Stimulated activated CD8-positive, alpha-beta memory T cell treated with anti-CD3 and anti-CD28 coated beads, Interleukin-2, amount 100 ng/mL, for 1 hour (primary cell): ENCODE measurements at places on chromosomes 12 and 14.

DNA sequence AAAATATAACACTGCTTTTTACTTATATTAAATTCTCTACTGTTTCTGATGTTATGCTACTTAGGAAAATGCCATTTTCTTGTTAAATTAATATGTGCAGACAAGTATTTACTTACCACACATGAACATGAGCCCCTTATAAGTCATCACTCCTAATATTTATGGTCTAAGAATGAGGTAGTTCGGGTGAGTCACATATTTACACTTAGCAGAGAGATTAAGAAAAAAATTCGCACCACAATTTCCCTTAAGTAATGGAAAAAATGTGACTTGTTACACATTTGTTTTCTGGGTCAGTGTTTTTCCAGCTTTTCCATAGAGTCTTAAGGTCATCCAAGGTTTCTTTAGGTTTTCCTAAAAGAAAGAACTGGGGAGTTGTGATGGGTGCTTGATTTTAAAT lies 68.3 kb downstream of the RERG start:
- DNase-seq: no peak

DNA sequence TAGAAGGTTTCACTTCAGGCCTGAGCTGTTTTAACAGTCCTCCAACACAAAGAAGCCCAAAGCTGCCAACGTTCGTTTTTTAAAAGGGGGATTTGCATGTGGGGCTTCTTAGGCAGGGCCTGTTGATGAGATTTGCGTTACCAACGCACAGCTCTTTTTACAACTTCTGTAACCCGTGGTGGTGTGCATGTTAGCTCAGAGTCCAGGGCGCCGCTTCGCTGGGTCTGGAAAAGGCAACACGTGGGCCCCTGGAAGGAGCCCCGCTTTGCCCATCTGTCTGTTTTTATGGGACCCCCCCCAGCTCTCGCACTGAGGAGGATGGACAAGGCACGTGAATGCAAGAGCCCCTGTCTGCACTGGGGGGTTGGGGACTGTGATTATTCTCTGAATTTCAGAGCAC lies 84.0 kb downstream of the ESR2 start:
- DNase-seq: no peak

GRCh38 chr12:92446083-92446460 lies 256.7 kb upstream of the PLEKHG7 start:
- DNase-seq: no peak

- DNase-seq: no peak
These were observed 24.5 kb downstream of the FIGNL2 start for GRCh38 chr12:51823875-51824565.

- DNase-seq: no peak
These were observed 64.8 kb downstream of the DENND5B start for GRCh38 chr12:31526158-31526546.

DNA sequence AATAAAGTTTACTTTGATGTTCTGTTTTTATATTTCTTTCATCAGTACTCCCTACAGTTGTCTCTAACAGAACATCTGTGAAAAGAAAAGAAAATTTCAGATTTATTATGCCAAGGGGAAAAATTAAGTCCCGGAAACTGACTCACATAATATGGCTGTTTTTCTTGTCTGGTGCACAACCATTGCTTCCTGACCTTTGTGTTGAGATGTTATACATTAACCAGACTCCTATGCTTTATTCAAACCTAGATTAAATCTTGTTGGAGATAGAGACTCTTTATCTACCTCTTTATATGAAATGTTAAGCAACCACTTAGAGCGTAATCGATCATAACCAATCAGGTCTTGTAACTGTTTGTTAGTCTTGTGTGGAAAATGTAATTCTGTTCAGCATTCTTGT lies 37.6 kb upstream of the BICD1 start:
- DNase-seq: no peak

- DNase-seq: no peak
These were observed 21.2 kb upstream of the FOXJ2 start for GRCh38 chr12:8011331-8011730.

GRCh38 chr14:60488175-60488574 lies 2.3 kb upstream of the C14orf39 start:
- DNase-seq: no peak

- DNase-seq: no peak
These were observed 216.2 kb upstream of the PDZRN4 start for GRCh38 chr12:40971911-40972310.

DNA sequence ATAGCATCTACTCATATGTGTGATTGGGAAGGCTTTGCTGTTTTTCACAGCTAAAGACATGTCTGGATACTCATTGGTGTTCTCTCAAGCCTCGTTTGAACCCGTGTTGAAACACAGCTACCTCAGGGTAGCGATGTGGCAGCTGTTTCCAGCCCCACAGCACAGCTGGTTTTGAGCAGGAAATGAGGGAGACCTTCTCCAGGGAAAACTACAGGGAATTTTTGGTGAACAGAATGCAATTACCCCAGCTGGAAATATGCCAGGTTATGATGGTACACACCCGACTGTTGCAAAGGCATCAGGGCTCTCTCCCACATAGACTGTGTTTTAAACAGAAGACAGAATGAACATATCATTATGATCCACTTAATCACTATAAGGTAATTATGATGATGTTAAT lies 828.9 kb downstream of the VRK1 start:
- DNase-seq: no peak

DNA sequence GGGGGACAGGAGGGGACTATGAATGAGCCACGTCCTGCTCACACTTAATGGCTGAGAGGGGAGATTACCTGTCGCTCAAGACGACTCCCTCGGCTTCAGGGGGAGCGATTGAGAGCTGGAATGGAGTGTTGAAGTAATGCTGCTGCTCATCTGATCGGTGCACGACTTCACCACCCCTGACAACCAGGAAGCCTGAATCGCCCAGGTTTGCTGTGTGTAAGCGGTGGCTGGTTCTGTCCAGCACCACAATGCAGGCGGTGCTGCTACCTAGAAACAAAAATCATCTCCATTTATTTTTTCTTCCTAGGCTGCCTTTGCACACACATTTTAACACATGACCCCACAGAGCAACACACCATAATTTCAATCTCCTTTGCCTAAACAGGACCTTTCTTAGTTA lies 37.3 kb downstream of the PPTC7 start:
- no peak for DNase-seq

GRCh38 chr14:21068521-21069387 lies 1.4 kb upstream of the ARHGEF40 start:
- peak; percentile 23 for DNase-seq

DNA sequence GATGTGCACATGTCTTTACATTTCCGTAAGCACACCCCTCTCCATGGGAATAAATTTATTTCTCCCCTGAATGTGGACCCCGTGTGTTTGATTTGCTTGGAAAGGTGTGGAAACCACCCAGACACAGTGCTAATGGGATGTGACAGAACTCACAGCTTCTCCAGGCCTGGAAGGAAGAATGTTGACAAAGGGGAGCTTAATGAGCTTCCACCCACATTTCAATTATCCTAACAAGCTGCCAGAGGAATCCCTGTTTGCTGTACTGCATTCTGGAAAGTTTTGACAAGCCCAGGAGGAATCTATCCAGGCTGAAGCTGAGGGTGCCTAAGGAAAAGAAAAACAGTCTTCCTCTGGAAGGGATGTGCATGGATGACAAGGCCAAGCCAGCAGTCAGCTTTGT lies 51.2 kb upstream of the CCDC60 start:
- DNase-seq: no peak

- DNase-seq: no peak
These were observed 1330.7 kb upstream of the TMEM132C start for GRCh38 chr12:126936181-126936851.

GRCh38 chr14:32011225-32011624 lies 65.9 kb upstream of the ARHGAP5 start:
- DNase-seq: no peak

DNA sequence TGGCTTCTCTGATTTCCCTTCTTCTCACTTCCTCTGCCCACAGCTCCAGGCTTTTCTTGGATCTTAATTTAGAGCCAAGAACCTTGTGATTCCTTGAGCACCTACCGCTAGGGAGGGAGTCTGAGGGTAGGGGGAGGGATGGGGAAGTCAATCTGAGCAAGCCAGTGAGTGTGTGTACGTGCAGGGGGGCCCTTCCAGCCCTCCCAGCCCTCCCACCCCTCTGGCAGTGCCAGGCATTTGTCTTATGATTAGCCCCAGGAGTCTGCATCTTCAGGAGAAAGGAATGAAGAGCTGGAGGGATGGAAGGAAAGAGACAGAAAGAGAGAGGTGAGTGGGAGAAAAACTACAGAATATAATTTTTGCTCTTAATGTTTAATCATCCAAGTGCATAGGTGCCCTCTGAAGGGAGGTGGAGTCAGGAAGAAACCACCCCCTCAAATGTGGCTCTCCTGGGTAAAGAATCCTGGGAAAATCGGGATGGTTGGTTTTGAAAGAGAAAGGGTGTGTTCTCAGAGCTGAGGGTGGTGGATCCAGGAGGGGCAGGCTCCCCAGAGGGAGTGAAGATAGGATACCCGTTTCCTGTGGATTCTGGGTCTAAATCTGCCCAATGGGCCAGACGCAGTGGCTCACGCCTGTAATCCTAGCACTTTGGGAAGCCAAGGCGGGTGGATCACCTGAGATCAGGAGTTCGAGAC lies 2.1 kb downstream of the PIANP start:
- no peak for DNase-seq

DNA sequence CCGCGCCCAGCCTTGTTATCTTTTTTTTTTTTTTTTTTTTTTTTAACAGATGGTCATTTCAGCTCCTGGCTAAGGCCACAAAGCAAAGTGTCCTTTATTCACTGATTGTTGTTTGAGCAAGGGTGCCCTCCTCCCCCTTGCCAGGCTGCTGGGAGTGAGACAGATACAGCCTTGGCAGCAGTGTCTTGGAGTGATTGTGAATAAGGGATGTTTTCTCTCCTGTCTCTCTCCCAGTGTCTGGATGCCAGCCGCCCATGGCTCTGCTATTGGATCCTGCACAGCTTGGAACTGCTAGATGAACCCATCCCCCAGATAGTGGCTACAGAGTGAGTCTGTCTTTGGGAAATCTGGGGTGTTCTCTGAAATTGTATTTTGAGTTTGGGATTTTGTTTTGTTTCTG lies 28.7 kb downstream of the FNTB start:
- no peak for DNase-seq

- no peak for DNase-seq
These were observed 447.5 kb downstream of the AACS start for GRCh38 chr12:125512541-125513298.

DNA sequence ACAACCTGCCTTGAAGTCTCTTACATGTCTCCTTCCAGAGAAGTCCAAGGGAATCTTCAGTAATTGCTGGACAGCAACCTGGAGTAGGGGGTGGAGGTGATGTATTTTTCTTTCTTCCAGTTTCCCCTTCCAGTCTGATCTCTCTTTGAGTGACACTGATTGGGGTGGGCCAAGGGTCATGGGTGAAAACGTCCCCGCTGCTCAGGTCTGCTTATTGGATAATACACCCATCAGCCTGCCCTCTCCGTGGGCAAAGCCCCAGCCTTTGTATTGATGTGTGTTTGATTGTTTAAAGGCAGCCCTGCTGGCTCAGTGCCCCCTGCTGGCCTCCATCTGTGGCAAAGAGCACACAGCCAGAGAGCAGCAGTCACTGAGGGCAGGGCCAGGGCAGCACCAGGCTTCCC lies 35.7 kb upstream of the ATP2A2 start:
- DNase-seq: peak; percentile 9

DNA sequence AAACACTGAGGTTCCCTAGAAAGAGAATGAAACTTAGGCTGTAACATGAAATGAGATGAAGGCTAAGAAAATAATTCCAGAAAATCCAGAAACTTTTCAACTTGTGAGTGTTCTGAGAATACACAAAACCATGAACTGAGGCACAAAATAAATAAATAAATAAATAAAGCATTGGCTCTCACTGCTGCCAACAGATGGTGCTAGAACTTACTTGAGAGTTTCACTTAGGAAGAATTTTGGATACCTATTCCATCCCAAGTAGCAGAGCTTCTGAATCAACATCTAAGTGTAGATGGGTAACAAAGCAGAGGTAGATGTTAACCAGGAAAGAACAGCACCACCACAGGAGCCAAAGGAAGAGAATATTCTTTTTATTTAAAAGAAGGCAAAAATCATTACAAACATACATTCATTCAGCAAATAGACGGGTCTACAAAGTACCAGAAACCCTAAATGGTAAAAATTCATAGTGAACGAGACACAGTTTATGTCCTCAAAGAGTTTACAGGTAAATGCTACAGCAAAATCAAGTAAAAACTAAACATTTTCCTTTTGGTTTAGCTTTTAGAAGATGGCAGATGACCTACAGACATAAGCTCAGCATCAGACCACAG lies 16.7 kb downstream of the EPS8 start:
- no peak for DNase-seq

- no peak for DNase-seq
These were observed 7.2 kb downstream of the HSP90AA1 start for GRCh38 chr14:102079700-102079979.

GRCh38 chr12:113802966-113803758 lies 163.0 kb downstream of the RBM19 start:
- DNase-seq: no peak

- DNase-seq: no peak
These were observed 157.1 kb upstream of the GRIN2B start for GRCh38 chr12:14138495-14138894.
